ENCODE measurements at places on chromosomes 11 and 22. TPM values are rescaled to one million over a fixed set of nuclear protein-coding genes. Genes with fewer than 3 reads are reported as not detected.

The PRSS23 gene
- total RNA-seq, result 498 TPM

The SEPTIN5 gene
- 10.4 TPM for total RNA-seq

The GRAP2 gene
- not detected for total RNA-seq

The SYT8 gene
- not detected for total RNA-seq

The BEST1 gene
- 2.5 TPM for total RNA-seq

The SMIM38 gene
- total RNA-seq, result 0.05 TPM

The SNX19 gene
- total RNA-seq, result 13.9 TPM

The INSC gene
- not detected for total RNA-seq

The CCDC87 gene
- total RNA-seq, result 0.54 TPM

The RAC2 gene
- total RNA-seq, result 0.22 TPM

The CELSR1 gene
- total RNA-seq, result 28.7 TPM

The KCTD21 gene
- 8.7 TPM for total RNA-seq

The TMEM191C gene
- 0.98 TPM for total RNA-seq

Data from A549 treated with CORT108297 at 1 μM for 4 hours (cell line).